ENCODE measurements at places on chromosomes 5 and 9.

- DNase-seq, result no peak
Observed at GRCh38 chr5:142846406-142846805, 76.2 kb downstream of the ARHGAP26 start.

DNA sequence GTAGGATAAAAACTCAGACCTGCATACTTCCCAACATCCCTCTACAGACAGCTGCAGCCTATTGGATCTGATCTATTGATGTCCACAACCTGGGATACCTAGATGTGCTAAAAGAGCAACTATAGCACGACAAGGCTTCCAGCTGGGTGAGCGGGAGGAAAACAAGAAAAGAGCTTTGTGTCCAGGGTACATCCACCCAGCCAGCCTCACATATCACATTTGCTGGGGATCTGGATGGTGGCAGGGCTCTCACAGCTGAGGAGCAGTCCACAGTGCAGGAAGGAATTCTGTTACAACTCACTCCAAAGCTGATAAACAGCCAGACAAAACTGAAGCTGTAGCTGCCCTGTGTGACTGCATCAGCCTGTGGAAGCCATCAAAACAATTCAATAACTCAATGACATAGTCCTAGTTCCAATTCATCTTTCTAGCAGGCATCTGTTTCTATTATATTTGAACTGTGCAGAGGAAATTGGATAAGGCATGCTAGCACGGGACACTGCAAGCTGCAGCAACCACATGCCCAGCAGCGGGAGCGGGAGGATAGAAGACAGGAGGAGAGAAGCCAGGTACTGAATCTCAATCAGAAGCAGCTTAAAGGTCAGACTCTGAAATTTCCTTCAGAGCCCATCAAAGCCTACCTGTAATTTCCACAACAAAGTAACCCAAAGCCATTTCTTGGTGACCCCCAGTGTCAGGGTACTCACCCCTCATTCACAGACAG, 45.0 kb downstream of the MED10 start:
- DNase-seq, result no peak

- DNase-seq, result no peak
Observed at GRCh38 chr5:56147659-56148230, 85.4 kb downstream of the ANKRD55 start.

GRCh38 chr5:128081111-128081851, 2.3 kb upstream of the SLC12A2 start:
- no peak for DNase-seq

- no peak for DNase-seq
Observed at GRCh38 chr5:133155326-133155969, 103.6 kb downstream of the HSPA4 start.

DNA sequence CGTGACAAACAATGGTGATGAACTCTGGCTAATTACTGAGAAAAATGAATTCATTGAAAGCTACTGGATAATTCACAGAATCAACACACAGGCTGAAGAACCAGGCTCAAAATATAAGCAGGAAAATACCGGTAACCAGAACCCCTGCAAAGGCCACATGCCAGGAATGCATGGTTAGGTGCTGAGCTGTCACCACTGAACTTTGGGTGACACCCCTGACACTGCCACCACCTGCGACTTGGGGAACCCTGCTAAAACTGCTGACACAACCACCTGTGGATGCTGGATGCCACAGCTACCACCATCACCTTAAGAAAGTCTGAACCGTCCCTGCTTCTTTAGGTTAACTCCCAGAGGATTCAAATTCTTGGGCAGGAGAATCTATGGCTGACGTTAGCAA, 72.0 kb upstream of the NR4A3 start:
- no peak for DNase-seq

- DNase-seq, result peak; percentile 93
Observed at GRCh38 chr5:177455036-177455660, 8.5 kb downstream of the PRR7 start.

DNA sequence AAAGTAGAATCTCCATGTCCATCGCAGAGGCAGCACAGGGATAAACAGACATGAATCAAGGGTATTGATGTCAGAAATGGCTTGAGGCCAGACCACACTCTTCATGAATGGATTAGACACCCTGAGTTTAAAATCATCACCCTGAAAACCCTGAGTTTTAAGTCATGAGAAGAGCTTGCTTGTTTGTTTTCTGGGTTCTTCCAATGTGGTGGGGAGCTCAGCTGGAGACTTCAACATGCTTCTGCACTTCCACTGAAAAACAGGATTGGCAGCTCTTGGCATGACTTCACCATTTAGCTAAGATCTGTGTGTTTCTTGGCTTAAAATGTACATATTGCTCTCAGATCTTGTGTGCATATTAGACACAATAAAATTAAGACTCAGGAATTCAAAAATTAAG, 9.8 kb downstream of the GCNT4 start:
- DNase-seq, result no peak

- DNase-seq, result no peak
Observed at GRCh38 chr9:37445832-37446231, 19.4 kb downstream of the ZBTB5 start.

GRCh38 chr5:154176181-154176580, 14.4 kb upstream of the GALNT10 start:
- DNase-seq, result no peak

DNA sequence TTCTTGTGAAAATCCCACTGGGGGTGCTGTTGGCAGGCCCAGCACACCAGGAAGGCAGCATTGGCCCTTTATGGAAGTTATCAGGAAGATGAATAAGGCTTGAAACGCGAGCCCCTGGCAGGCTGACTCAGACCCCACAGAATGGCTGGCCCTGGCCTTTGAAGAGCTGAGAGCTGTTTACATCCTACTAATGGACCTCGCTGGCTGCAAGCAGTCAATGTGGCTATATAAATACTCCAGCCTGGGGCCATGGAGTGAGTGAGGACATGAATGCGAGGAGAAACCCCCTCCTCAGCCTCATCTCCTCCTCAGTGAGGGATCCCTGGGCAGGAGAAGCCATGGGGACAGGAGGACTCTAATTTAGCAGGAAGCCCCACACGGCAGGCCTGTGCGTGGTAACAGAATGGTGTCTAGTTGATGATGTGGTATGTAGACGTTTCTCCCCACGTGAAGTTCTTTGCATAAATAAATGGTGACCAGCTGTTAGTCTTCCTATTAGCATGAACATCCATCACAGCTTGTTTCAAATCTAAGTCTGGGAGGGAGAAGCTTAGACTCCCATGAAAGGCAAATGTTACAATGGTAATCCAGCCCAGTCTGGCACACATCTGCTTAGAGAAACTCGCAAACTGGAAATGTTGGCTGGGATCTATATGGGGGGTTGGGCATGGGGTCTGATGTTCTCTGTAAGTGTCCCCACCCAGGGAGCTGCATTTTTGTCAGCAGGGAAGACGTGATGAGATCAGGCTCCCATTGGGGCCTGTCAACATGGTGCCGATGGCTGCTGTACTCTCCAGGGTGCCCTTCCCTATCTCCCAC, 175.1 kb upstream of the PITX1 start:
- DNase-seq, result no peak
